Sciatic nerve (tissue), 2 donors: ENCODE measurements at places on chromosomes 12 and 14. TPM values are rescaled to one million over a fixed set of nuclear protein-coding genes. Genes with fewer than 3 reads are reported as not detected.

DNA sequence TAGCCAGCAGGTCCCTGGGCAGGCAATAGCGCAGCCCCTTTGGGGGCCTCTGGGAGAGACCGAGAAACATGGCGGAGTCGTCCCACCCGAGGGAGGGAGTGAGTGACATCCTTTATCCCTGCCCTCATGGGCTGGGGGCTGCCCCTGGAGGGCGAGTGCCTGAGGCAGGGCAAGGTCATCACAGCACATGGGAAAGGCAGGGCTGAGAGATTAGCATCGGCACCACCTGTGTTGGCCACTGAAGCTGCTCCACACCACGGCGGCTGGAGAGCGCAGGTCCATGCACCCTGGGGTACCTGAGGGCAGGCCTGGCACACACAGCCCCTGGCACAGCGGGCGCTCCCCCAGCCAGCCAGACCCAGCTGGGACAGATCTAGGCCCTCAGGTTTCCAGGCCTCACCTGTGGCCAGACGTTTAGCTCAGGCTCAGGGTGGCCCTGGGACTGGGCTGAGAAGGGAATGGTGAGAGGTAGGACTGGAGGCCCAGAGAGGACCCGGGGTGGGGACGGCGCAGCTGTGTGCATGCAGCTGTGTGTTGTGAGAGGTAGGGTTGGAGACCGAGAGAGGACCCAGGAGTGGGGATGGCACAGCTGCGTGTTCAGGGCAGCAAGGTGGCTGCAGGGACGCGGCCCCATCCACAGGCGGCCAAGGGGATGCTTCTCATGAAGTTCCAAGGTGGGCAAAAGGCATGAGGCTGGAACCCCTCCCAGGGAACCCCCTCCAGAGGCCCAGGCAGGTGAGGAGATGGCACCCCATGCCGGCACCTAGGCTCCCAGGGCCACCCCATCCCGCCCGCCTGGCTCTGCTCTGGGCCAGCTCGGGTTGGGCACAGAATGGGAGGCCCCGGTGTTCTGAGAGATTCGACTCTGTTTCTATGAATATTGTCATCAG is 74.1 kb downstream of the KIF26A start:
- no peak for DNase-seq

- no peak for DNase-seq
These were observed 37.6 kb downstream of the ATG14 start for GRCh38 chr14:55373784-55374705.

GRCh38 chr12:58225203-58225877 is 284.0 kb downstream of the ATP23 start:
- no peak for DNase-seq

DNA sequence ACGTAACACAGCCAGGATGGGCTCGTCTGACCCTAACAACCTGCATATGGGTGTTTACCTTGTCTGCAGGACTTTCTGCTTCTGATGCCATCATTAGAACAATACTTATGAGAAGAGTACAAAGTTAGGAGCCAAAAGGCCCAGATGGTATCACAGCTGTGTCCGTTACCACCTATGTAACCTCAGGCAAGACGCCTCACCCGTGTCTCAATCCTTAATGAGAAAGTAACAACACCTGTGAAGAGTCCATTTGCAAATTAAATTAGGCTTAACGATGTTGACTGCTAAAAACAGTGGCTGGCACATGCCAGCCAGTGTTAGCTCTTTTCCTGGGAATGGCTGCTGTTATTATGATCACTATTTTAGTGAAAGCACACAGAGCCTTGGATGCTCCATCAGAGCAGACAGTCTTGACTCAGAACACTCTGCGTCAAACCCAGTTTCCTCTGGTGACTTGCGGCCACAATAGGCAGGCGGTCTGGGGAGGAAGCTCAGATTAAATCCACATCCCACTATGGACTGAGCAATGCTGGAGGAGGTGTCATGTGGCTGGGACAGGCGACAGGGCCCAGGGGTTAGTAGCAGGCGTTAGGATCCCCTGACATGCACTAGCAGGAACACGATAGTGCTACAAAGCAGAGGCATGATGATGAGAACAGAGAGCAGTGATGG is 125.3 kb downstream of the SLC15A4 start:
- no peak for DNase-seq

DNA sequence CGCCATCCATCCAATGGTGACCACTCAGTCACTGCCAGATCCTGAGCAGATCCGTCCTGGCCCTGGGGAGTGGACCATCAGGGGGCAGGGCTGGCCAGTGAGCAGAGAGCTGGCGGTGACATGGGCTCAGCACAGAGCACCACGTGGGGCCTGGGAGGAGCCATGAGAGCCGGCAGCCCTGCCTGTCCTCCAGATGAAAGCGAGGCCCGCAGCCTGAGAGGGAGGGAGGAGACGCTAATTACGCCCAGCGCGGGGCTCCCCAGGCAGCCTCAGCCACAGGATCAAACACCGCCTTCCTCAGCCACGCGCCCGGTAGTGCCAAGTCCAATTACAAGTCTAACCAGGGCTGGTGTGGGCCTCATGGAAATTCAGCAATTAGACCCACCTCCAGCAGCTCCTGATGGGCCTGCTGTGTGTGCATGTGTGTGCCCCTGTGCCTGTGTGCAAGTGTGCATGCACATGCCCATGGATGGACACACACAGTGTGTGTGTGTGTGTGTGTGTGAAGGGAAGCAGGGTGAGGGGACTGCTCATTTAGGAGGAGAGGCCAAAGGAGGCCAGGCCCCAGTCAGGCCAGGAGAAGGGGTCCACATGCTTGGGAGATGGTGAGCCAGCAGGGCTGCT is 68.0 kb downstream of the KIF26A start:
- no peak for DNase-seq

- no peak for DNase-seq
These were observed 846 bp downstream of the MYO1A start for GRCh38 chr12:57049119-57049446.

DNA sequence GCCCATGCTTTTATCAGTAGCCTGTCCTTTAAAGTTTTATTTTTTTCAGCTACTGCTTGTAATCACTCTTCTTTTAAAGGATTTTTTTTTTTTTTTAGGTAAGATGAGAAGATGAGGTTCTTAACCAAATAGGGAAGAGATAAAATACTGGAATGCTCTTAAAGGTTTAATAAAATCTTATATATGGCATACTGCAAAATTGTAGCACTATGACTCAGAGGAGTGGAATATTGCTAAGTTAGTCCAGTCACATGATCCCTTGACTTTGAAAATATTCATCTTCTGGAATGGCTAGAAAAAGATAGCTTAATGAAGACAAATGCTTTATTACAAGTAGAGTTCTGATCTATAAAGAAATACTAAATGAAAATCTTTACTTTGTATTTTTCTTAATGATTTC is 116.6 kb downstream of the NAV3 start:
- no peak for DNase-seq

- no peak for DNase-seq
These were observed 300.0 kb downstream of the AEBP2 start for GRCh38 chr12:19739195-19739776.

DNA sequence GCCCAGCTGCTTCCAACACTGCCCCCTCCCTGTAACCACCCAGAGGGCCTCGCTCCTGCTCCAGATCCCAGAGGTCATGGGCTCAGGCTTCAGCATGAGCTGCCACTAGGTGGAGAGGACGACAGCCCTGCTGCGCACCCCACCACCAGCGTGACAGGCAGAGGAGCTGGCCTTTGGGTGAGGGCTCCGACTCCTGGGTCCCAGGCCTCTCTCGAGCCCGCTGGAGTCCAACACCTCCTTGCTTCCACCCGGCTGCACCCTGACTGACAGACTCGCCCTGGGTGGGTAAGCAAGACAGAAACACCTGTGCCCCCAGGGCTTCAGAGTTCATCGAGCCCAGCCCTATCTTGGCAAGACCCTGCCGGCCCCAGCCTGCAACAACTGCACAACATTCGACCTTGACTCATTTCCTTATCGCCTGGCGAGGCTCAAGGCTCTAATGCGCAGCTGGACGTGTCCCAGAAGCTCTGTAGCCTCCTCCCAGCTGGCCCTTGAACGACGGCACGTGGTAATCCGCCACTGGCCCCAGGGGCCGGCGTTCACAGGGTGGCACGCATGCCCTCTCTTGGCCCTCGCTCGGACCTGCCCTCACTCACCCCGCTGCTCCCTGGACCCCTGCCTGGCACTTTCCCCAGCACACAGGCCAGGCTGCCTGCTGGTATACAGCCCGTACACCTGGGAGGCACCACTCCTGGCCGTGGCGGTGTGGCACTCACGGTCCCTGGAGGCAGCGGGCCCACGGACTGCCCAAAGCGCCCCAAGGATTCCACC is 28.0 kb downstream of the VPS37B start:
- DNase-seq, result peak; percentile 62

DNA sequence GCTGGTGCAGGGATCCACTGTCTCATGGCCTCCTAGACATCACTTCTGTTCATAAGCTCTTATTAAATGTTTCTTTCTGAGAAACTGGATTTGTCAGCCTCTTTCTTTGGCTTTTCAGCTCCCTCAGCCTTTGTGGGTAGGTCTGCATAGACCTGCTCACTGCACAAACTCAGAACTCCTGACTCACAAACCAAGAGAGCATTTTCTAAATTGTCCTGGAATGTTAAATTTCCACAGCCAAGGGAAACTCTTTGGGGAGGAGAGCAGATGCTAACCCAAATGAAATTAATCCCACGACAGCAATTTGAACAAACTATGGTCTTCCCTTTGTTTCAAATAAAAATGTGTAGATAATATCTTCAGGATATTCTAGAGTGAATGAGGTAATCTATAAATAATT is 19.5 kb upstream of the CERS5 start:
- no peak for DNase-seq

GRCh38 chr14:103140316-103141109 is 17.3 kb downstream of the TNFAIP2 start:
- DNase-seq, result no peak

DNA sequence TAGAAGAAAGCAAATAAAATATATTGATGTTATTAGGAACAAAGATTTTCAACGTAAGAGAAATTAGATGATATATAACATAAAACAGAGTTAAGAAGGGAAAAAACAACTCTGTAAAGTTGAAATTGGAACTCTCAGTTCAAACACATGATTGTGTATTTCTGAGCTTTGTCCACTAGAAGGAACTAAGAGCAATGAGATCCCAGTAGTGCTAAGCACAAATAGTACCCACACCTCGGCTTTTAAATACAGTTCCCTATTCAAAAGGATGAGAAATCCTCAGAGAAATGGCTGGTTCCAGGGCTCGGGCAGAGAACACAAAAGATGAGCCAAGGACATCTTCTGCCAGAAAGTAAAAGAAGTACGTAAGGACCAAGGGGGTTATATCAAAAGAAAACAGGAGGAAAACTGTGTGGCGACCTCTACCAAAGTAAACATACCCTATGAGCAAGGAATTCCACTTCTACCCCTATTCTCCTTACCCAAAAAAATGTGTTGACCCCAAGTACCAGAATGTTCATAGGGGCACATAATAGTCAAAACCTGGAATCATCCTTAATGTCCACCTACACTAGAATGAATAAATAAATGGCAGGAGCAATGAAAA is 96.6 kb downstream of the SPTSSA start:
- DNase-seq, result no peak

GRCh38 chr14:72603639-72604038 is 290.3 kb downstream of the DPF3 start:
- DNase-seq, result no peak

- no peak for DNase-seq
These were observed 22.3 kb downstream of the CRADD start for GRCh38 chr12:93699271-93700145.

DNA sequence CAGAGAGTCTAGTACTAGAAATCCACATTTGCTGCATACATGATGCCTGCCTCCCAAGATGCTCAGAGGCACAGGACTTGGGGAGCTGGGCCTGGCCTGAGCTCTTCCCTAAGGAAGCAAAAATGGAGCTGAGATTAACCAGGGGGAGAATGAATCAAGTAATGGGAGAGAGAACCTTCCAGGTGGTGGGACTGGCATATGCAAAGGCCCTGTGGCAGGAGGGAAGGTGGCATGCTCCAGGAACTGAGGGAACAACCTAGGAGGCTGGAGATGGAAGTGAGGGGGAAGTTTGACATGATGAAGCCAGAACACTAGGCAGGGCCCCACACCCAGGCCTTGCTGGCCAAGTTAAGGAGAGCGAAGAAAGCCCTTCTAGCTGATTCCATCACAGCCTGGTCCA is 23.3 kb downstream of the TMEM63C start:
- DNase-seq, result no peak

DNA sequence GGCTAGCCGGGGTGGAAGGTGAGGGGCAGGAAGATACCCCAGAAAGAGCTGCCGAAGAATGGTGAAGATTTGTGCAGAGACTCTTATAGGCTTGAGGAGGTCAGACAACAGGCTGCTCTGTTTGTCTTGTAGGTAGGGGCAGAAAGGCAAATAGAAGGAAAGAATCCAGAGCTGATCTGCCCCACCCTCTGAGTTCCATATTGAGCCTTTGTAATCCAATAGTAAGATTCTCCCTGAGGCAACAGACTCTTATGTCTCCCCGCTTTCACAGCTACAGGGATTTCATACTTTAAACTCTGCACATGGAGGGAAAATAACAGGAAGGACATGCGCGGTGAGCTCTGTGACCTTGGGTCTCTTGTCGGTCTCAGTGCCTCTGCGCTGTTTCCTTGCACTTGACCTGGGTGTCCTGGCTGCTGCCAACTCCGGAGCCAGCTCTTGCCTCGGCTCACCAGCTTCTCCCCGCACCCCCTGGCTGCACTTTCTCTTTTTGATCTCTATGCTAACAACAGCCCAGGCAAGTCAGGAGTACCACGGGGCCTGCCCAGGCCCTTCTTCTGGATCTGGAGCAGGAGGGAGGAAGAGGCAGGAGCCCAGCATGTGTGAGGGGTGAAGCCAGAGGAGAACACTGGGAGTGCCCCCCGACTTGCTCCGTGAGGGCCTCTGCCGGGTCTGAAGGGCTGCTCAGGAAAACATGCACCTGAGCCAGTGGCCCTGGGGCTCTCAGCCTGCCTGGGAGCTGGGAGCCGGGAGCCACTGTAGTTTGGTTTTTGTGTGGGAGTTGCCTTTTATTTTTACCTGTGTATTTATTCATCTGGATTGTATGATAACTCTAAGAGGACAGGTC is 75.8 kb downstream of the PPP1R36 start:
- no peak for DNase-seq

GRCh38 chr12:90888316-90888715 is 66.7 kb downstream of the CCER1 start:
- DNase-seq, result no peak

The CLBA1 gene
- total RNA-seq, result 6.1 TPM

The AVPR1A gene
- total RNA-seq, result 3.9 TPM

The GPR68 gene
- total RNA-seq, result 1.6 TPM

The STON2 gene
- total RNA-seq, result 54.4 TPM

The SAMD15 gene
- 0.36 TPM for total RNA-seq

The SDR9C7 gene
- total RNA-seq, result 0.18 TPM

The CELA1 gene
- total RNA-seq, result not detected

The TXNDC16 gene
- total RNA-seq, result 15.2 TPM

The KIF5A gene
- total RNA-seq, result 5.6 TPM

The SYCP3 gene
- total RNA-seq, result not detected

The VWF gene
- 655 TPM for total RNA-seq

The SLC38A4 gene
- total RNA-seq, result 0.31 TPM

The PLD4 gene
- 7.0 TPM for total RNA-seq

The APOF gene
- total RNA-seq, result not detected

The PLEKHD1 gene
- total RNA-seq, result not detected

The AJUBA gene
- total RNA-seq, result 24.8 TPM
